ENCODE measurements at places on chromosomes 3 and 15. TPM values are rescaled to one million over a fixed set of nuclear protein-coding genes. Genes with fewer than 3 reads are reported as not detected.

DNA sequence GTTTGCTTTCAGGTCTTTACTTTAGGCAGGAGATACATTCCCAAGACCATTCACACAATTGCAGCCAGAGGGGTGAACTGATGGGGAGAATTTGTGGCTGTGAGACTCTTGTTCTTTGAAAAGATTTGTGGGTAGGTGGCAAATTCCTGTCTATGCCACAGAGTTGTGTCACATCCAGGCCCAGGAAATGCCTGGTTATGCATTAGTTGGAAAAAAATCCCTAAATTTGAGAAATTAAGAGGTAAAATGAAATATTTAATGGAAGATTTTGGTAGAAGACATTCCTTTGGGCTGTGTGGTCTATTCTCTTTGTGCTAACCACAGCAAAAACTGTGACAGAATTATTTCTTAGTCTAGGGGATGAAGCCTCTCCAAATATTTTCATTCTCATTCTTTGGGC is 28.8 kb downstream of the SAMMSON start:
- no peak for DNase-seq

Gene CNTN4
- total RNA-seq = not detected

DNA sequence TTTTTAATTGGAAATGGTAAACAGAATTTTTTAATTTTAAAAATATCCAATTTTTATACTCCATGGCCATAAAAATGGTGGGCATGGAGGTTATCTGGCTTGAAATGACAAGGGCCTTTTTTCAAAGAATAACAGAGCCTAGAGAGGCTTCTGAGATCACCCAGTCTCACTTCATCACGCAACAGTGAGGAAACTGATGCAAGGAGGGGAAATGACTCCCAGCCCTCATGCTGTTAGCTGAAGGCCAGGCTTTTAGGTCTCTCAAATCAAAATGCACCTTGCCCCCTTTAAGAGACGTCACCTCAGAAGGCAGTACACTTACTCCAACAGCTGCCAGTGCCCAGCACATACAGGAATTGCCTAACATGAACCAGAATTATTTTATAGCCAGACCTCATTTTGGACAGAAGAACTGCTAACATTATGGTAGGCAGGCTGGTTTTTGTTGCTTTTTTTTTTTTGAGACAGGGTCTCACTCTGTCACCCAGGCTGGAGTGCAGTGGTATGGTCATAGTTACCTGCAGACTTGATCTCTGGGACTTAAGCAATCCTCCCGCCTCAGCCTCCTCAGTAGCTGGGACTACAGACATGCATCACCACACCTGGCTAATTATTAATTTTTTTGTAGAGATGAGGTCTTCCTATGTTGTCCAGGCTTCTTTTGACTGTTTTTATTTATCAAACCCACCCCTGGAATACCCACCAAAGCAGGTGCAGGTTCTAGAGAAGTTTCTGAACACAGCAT is 9.1 kb downstream of the RAB43 start:
- peak; percentile 89 for DNase-seq

- DNase-seq = no peak
These were observed 9.3 kb downstream of the LOXL1 start for GRCh38 chr15:73935547-73935946.

DNA sequence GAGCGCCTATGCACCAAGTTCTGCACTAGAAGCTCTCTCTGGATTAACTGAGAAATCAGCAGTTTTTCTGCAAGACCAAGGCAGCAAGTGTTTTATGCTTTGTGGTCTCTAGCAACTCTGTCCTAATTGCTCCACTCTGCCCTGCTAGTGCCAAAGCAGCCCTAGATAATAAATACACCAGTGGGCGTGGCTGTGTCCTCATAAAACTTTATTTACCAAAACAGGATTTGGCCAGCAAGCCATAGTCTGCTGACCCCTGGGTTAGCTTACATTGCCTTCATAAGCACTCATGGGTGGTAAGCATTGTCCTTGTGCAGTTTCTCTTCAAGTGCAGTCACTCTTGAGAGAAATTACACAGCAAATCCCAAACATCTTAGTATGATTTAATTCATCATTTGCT is 30.7 kb upstream of the SLC24A5 start:
- DNase-seq = no peak

GRCh38 chr15:42737529-42738328 is 801 bp upstream of the CDAN1 start:
- no peak for DNase-seq

Gene CGNL1
- total RNA-seq = 17.9 TPM

- DNase-seq = peak; percentile 81
These were observed 50.8 kb upstream of the RPL32 start for GRCh38 chr3:12891985-12892839.

Gene OSTN
- not detected for total RNA-seq

- no peak for DNase-seq
These were observed 52.5 kb upstream of the CHRM5 start for GRCh38 chr15:33915571-33916407.

DNA sequence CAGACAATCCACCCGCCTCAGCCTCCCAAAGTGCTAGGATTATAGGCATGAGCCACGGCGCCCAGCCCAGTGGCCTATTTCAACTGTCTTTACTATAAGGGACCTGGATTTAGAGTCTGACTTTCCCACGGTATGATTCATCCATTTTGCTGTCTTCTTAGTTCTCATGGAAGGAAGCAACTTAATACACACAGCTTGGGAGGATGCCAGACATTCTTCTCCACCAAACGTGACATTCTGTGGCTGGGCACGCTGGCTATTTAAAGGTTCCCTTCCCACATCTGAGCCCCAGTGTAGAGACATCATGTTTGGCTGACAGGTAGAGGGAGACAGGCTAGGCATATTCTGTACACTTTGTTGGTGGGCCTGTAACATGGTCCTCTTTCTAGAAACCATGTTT is 26.2 kb downstream of the FAM43A start:
- peak; percentile 99 for DNase-seq

GRCh38 chr15:67085818-67086636 is 20.6 kb downstream of the SMAD3 start:
- DNase-seq = no peak

GRCh38 chr3:172107403-172107802 is 68.0 kb downstream of the FNDC3B start:
- DNase-seq = no peak

Gene POPDC2
- 0.40 TPM for total RNA-seq

Gene SLC28A1
- total RNA-seq = not detected

Gene ISL2
- total RNA-seq = 0.40 TPM

Gene RPUSD2
- total RNA-seq = 7.4 TPM

DNA sequence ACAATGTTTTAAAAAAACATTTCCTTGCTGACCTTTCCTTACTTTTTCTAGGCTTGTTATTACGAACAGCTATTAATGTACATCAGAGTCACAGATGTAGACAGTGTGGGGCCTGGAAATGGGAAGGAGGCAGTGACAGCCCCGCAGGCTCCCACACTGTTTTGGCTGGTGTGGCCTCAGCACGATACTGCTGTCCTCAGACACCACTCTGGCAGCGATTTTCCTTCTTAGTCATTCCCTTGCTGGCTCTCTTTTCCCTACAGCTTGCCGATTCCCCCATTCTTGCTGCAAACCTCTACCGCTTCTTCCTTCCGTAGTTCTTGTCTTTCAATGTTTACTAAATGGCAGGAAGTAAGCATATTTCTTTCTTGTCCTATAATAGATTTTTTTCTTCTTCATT is 113.1 kb downstream of the ABI3BP start:
- no peak for DNase-seq

Gene A4GNT
- not detected for total RNA-seq

Gene MEGF11
- not detected for total RNA-seq

- DNase-seq = no peak
These were observed 831.5 kb downstream of the ROBO2 start for GRCh38 chr3:77871436-77871835.

DNA sequence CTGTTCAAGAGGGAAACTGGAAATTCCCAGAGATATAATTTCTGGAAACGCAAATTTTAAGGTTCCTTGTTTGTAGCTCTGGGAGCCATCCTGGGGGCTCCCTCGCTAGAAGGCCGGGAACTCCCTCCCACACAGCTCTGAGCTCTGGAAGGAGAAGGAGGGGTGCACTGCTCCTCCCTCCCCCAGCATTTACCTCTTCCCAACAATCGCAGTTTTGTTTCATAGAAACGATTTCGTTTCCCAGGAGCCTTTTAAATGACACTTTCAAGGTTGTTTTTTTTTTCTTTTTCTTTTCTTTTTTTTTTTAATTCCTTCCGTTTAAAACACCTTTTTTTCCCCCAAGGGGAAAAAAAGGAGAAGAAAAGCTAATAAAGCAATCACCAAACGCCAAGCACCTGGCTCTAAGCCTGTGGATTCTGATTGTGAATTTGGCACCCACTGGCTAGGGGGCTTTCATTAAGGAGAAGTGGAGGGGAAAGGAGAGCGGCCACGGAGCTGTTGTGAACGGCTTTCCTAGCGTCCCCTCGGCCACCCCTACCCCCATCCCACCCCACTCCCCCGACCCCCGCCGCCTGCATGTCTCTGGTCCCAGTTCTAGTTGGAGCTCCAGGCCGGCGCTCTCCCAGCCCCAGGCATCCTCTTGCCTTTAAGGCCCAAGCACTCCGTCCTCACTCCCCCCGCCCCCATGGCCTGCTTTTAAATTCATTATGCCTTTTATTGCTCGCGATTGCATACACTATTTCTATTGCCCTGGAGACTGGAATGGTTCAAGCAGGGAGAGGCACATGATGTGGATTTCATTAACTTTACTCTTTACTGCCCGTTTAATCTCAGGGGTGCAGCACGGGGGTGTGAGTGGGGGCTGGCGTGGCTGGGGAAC is 13.6 kb upstream of the CCDC33 start:
- DNase-seq = no peak

DNA sequence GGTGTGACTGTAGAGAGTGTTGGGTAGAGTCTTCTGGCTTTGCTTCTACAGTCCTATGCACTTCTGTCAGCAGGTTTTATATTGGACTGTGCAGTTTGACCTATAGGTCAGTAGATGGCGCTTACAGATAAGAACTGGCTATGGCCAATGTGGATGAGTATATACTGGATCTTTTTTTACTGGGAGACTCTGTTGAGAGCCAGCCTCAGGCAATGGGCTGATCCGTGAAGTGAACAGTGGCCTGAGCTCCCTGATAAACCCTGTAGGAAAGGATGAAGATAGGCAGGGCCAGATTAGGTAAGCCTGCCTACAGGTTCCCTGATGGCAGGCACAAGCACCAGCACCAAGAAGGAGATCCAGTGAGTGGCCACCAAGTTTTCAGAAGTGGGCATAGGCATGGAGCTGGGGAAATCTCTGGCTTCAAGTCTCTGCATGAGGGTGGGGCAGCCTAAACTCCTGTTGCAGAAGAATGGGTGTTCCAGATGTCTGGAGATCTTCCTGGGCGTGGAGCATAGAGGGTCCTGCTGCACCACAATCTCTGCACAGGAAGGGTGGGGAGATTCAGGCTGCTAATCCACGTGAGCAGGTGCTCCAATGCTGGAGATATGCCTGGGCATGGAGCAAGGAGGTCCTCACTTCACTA is 326.0 kb upstream of the SGO1 start:
- peak; percentile 25 for DNase-seq

DNA sequence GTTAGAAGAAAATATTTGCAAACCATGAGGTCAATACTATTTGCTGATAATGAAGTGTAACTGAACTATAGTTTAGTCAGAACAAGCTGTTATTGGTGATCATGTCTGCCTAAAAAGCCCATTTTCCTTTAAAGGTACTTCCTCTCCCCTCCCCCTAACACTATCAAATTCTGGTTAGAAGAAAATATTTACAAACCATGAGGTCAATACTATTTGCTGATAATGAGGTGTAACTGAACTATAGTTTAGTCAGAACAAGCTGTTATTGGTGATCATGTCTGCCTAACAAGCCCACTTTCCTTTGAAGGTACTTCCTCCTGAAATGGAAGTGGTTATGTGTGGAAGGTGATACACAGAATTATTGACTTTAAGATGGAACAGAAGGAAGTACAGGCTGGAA is 46.9 kb downstream of the PROS1 start:
- no peak for DNase-seq

Gene IP6K1
- total RNA-seq = 37.3 TPM

DNA sequence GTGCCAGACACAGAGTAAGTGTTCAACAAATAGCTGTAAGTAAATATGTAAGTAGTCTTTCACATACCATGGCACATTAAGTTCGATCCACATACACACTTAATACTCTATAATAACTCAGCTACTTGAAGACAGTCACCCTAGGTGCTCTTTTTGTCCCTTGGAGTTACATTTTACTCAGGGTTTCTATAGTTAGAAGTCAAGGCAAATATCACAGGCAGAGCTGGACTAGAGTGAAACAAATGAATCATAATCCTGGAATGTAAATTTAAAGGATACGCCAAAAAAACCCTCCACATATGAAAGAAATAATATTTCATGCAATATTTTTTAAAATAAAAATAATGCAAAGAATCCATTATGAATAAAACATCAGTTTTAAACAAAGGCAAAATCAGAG is 461.8 kb downstream of the MAGI1 start:
- DNase-seq = no peak

DNA sequence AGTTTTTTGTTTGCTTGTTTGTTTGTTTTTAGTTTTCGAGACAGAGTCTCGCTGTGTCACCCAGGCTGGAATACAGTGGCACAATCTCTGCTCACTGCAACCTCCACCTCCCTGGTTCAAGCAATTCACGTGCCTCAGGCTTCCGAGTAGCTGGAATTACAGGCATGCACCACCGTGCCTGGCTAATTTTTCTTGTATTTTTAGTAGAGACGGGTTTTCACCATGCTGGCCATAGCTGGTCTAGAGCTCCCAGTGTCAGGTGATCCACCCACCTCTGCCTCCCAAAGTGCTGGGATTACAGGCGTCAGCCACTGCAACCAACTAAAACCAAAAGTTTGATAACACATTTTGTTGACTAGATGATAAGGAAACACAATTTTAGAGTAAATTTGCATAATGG is 372.7 kb downstream of the FGF12 start:
- DNase-seq = no peak

- DNase-seq = no peak
These were observed 3.4 kb downstream of the DUOXA2 start for GRCh38 chr15:45117308-45118130.

DNA sequence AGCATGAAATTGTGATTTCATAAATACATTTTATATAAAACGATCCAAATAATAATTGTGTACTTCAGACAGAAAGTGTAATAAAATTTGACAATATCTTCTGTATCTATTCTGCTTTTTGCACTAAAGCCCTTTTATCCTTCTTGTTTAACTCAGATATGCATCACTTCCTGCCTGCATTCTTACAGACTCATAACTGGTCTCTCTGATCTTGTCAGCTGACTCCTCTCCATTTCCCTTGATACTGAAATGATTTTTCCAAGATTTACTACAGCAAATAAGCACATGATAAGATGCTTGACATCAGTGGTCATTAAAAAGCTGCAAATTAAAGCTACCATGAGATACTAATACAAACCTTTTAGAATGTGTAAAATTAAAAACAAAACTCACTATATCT is 25.3 kb upstream of the SI start:
- DNase-seq = no peak

- peak; percentile 49 for DNase-seq
These were observed 46.2 kb downstream of the CCDC12 start for GRCh38 chr3:46930166-46930944.
